ENCODE measurements at places on chromosomes 16 and 17.

DNA sequence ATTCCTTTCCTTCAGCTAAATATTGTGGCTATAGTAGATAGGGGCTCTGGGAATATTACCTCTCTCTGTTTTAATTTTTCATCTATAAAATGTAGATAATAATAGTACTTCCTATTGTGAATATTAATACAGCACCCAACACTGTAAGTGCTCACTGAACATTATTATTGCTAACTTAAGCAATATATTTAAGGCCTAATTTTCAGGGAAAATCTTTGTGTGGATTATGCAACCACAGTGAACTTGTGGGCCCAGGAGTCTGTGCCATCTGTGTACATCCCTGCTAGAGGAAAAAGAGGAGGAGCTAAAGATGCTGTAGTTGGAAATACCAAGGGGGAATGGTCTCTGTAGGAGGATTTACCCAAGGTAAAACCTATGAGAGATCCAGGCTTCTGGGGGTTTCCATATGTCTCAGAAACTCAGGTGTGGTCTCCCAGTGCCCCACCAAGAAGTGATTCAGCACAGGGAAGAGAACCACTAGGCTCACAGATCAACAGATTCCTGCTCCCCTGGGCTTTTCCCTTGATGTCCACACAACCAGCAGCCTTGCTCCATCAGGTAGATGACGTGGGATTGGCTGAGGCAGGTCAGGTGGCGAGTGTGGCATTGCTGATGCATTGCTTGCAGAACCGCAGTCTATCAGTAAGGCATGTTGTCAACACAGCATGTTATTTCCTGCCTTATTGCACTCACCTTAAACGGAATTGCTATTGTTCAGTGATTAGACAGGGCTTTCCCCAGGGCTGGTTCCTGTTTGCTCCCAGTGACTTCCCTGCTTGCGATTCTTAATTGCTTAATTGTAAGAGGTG lies 1.6 kb upstream of the N4BP1 start:
- DNase-seq = no peak

GRCh38 chr16:88581033-88581432 lies 10.8 kb downstream of the ZC3H18 start:
- no peak for DNase-seq

DNA sequence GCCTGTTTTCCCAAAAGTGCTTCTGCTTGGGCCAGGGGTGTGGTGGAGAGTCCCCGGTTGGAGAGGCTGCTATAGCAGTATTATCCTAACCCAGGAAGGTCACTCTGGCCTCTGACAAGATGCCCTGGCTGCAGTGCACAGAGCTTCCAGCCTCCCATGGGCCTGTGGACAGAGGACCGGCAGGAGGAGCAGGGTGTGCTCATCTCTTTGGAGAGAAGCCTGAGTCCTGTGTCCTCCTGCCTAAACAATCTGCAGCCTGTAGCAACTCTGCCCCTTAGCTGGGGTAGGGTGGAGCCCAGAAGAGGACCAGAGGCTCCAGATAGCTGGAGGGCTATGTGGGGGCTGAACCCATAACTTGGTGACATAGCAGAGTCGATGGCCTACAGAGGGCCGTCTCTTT lies 78.0 kb downstream of the MPRIP start:
- no peak for DNase-seq

- no peak for DNase-seq
Observed at GRCh38 chr16:87554754-87555427, 47.4 kb upstream of the JPH3 start.

DNA sequence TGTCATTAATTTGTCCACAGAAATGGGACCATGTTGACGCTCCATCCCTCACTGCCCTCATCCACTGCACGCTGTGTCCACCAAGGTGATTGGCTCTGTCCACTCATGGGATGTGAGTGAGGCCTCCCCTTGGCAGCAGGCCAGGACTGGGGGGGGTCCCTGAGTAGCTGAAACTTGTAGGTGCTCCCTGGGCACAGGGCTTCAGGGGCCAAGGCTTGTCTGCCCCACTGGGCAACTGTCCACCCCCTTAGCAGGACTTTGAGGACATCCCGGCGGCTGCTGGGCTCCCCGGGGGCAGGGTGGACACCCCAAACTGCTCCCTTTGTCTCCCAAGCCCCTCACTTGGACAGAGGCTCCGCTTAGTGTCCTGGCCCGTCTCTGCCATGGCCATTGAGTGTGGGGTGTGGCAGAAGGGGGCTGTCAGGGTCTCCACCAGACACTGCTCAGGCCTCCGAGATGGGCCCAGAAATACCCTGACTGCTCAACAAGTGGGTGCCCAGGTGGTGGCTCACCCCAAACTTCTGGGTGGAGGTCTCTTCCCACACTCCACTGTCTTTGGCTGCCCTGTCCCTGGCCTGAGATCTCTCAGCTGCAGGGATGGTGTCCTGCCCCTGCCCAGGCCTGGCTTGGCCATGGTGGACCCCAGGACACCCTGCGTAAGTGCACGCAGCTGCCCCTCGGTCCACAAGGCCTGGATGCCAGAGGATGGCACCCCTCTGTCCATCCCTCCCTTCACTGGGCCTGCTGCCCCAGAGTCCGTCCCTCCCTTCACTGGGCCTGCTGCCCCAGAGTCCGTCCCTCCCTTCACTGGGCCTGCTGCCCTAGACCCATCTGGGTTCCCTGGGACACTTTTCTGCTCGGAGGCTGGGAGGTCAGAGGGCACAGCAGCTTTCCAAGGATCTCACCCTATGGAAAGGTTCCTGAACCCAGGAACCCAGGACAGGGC lies 2.9 kb upstream of the RAB40C start:
- no peak for DNase-seq

DNA sequence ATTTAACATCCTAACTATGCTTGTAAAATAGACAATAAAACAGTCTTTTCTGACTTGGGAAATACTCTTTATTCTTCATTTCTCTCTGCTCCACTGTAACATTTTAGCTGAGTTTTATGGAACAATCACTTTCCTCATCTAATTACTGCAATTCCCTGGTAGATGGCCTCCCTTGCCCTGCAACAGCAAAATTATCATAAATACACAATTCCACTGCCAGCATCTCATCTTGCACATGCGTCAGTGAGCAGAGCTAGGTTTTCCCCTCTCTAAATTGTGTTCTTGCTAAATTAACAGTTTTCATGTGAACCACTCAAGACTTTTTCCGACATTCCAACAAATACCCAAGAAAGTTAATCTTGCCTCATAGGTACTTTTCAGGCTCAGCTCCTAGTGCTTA lies 920.9 kb upstream of the GOT2 start:
- DNase-seq = no peak

DNA sequence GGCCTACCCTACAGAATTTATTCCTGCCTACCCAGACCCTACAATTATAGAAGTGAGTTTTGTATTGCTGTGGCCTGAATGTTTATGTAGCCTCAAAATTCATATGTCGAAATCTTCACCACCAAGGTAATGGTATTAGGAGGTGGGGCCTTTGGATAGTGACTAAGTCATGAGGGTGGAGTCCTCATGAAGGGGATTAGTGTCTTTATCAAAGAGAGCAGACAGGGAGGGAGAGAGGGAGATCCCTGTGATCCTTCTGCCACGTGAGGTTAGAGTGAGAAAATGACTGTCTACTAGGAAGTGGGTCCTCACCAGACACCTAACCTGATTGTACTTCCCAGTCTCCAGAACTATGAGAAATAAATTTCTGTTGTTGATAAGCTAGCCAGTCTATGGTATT lies 981 bp upstream of the DUXB start:
- no peak for DNase-seq

DNA sequence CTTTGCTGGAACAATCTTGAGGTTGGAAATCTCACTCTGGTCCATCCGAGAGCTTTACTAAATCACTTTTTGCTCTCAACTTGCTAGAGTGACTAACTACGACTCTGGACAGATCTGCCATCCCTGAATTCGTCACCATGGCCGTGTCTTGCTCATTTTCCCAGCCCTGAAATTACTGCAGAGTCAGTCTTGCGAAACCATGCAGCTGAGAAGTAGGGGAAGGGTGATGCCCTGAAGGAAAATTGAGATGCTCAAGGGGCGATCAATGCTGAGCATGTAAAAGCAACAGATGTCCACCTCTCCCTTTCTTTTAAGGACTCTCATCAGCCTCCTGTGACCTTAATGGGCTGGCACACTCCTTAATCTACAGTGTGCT lies 18.8 kb downstream of the PCTP start:
- DNase-seq = no peak

- no peak for DNase-seq
Observed at GRCh38 chr16:82231008-82231787, 61.2 kb upstream of the MPHOSPH6 start.

GRCh38 chr16:918068-918467 lies 52.7 kb downstream of the LMF1 start:
- no peak for DNase-seq

DNA sequence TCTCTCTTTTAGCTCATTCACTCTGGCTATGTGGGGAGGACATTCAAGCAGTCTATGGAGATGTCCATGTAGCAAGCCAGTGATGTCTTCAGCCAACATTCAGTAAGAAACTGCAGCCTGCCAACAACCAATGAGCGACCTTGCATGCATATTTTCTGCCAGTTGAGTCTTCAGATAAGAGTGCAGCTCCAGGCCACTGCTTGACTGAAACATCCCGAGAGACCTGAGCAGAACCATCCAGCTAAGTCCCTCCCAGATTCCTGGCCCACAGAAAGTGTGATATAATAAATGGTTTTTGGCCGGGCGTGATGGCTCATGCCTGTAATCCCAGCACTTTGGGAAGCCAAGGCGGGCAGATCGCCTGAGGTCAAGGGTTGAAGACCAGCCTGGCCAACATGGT lies 10.5 kb upstream of the C17orf58 start:
- no peak for DNase-seq

GRCh38 chr17:81135505-81136278 lies 29.6 kb upstream of the PVALEF start:
- DNase-seq = no peak

DNA sequence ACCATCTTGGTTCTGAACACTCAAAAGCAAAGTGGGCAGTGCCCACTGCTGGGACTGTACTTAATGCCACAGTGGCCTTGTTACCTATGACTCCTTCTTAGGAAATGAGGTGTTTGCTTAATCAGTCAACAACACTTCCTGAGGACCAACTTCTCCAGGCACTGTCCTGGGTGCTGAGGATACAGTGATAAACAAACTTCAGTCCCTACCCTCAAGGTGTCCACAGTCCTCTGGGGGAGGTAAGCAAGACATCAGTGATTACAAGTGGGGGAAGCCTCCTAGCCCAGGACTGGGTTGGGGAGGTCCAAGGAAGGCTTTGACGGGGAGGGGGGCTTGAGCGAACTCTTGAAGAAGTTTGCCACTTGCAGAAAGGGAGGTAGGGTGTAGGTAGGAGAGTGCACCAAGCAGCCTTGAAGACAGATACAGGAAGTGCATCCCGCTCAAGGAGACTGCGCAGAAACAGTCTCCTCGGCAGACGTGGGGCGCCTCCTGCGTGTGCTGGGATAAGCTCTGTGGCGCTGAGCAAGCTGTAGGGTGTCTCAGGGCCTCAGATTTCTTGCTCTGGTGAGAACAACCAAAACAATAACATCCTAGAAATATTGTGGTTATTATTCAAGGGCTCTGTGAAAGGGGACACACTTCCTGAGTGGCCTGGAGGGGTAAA lies 2.6 kb upstream of the ABCC3 start:
- no peak for DNase-seq

DNA sequence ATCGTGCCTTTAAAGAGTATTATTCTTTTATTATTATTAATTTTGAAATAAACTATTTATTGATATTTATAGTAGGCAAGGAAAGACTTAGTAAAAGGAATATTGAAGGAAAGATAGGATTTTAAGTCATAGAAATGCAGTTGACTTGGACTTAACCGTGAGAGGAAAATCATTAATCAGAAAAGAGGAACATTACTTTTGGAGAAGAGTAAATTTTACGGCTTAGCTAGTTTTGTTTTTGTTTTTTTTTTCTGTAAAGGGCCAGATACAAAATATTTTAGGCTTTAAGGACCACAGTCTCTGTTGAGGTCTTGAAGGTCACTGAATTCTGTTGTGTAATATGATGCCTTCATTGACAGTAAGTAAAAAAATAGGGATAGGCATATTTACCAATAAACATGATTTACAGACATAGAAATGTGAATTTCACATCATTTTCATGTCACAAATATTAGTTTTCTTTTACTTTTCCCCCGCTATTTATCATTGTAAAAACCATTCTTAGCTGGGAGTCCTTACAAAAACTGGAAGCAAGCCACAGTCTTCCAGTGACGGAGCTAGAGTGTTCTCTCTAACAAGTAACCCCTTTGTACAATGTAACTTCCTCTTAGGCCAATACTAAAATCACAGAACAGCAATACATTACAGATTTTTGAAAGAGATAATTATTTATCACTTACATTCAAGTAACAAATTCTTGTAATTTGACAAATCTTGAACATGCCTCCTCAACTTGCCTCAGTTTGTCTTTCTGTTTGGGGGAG lies 2.3 kb upstream of the KCNJ16 start:
- DNase-seq = no peak

- peak; percentile 71 for DNase-seq
Observed at GRCh38 chr17:39231591-39232551, 6.1 kb upstream of the STAC2 start.

DNA sequence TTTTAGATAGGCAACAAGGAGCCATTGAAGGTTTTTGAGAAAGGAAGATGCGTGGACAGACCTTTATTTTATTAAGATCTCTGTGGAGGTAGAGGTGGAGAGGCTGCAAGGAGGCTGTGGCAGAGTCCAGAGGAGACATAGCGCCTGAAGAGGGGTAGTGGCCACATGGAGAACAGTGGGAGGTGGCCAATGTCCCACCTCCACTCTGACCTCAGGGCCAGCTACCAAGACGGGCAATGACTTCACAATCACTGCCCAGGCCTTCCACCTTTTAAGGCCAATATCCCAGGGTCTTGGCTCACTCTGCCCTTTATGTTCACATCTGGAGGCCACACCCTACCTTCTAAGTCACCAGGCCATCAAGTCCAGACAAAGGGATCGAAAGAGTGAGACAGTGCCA lies at the start of gene C16orf78:
Gene C16orf78, plus strand, starts transcription at position 301 of the 400 bp plus-strand sequence. CDS start 136 bp downstream, outside the sequence.
- DNase-seq = no peak

DNA sequence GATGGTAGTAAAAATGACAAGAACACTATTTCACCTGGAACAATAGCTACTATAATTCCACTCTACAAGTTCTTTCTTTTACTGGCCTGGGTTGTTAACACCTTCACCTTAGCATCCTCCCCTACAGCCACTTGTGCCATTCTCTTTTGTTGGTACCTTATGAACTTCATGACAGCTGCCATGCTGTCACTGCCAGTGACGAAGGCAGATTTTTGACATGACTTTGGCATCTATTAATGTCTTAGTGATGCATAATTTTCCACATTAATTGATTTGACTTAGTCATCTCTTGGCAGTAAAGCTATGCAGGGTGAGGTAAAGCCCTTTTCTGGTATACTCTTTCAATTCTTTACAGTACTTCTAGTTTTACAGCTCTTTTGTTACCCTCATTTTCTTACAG lies 207.9 kb downstream of the TANC2 start:
- no peak for DNase-seq

GRCh38 chr16:10122546-10122945 lies 59.7 kb downstream of the GRIN2A start:
- DNase-seq = peak; percentile 12

- DNase-seq = no peak
Observed at GRCh38 chr17:33947762-33948161, 307.3 kb upstream of the CCL2 start.

Measured in HAP-1 (cell line).